8988T (cell line): ENCODE measurements at places on chromosomes 6 and 20.

DNA sequence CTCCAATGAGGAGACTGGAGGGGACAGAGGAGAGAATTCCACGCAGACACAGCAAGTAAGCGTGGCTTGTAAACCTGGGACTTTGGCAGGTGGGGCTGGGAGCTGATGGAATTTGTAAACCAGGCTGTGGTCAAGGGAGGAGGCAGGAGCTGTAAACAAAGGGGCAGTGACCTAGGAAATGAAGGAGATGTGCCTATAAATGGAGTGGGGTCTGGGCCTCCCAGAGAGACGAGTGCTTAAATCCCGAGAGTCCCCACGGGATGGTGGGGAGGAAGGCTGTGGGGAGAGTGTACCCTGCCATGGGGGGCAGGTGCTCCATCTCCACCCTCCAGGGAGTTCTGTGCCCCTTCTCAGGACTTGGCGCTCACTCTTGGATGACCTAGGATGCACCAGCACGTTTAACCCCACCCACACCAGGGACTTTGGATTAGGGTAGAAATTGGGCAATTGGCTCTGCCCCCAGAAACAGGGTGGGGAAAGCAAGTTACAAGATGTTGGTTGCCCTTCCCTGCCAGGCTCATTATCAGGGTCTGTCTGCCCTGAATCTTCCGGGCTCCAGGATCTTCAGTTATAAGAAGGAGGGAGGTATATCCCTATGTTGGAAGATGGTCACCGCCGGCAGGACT is 4.0 kb upstream of the DHX16 start:
- no peak for DNase-seq

- DNase-seq = no peak
These were observed 7.9 kb upstream of the NELFCD start for GRCh38 chr20:58973179-58973578.

DNA sequence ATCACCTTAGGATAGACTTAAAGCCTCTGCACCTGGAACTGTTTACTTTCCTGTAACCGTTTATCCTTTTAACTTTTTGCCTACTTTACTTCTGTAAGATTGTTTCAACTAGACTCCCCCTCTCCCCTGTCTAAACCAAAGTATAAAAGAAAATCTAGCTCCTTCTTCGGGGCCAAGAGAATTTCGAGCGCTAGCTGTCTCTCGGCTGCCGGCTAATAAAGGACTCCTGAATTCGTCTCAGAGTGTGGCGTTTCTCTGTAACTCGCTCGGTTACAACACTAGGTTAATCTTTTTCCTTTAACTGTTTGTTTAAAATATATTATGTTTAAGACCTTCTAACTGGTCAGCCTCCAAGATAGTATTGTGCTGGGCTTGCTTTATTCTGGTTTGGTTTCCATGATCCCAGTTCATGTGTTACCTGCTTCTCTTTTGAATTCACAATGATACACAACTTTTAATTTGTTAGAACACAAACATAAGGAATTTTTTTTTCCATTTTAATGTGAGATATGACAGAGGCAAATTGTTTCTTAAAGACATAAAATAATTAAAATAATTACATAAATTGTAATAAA is 8.7 kb upstream of the NQO2 start:
- no peak for DNase-seq

GRCh38 chr6:37306624-37307222 is 47.1 kb upstream of the RNF8 start:
- DNase-seq = no peak

- no peak for DNase-seq
These were observed 33.0 kb downstream of the FRMD1 start for GRCh38 chr6:168045706-168046620.

GRCh38 chr6:32685603-32686002 is 19.1 kb upstream of the HLA-DQB1 start:
- DNase-seq = no peak

DNA sequence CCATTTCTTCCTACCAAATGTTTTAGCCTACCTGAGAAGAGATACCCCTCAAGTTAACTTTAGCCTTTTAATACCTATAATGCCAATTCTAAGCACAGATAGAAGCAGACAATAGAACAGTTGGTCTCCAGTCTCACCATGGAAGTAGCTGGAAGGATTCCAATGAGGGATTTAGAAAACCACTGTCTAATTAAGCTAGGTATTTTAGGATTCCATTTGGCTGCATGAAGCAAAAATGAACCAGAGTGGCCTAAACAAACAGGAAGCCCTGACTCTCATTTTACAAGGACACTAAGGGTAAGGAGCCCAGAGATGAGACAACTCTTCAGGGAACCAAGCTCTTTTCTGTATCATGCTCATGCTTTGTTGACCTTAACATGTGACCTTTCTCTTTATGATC is 199.2 kb downstream of the ALDH8A1 start:
- no peak for DNase-seq

DNA sequence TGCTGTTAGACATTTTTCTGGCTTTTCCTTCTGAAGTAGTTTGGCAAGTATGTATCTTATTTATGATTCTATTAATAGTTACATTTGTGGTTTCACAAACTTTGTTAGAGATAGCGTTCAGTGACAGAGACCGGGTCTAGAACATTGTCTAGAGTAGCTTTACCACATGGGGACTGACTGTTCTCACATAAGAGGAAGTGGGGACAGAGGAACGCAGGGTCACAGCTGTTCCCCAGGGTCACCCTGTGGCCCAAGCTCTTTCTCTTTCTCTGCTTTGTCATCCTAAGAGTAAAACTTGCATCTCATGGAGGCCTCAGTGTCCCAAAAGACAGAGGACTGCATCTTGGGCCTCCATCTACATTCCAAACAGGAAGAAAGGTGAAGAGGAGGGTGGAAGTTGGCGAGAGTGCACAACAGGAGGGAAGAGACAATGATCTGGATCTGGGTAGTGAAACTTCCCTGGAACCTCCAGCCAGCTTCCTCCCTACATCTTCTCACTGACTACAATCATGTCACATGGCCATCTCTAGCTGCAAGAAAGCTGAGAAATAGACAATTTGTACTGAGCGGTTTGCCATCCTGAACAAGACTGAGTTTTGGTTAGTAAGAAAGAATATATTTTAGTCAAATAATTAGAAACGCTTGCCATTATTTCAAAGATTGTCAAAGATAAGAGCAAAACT is 645.8 kb upstream of the ARID1B start:
- DNase-seq = no peak

DNA sequence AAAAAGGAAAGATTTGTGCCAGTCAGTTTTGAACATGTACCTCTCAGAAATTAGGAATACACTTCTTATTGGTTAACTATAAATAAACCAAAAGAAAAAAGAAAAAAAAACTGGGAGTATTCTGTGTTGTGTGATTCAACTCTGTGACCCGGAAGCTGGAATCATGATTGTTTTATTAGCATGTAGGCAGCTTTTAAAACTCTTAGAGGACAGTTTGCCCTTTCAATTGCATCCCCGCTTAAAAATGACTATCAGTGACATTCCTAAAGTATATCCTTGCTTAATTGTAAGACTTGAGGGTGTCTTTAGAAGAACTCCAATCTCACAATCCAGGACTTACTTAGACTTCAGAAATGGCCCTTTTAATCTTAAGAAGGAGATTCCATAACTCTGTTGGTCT is 29.1 kb upstream of the TENT5A start:
- no peak for DNase-seq

- no peak for DNase-seq
These were observed 35.1 kb upstream of the MAP3K4 start for GRCh38 chr6:160956300-160957035.

- no peak for DNase-seq
These were observed 222.3 kb downstream of the IBTK start for GRCh38 chr6:82025271-82025670.

GRCh38 chr6:15254070-15254975 is 8.5 kb downstream of the JARID2 start:
- no peak for DNase-seq

- DNase-seq = no peak
These were observed 177.5 kb downstream of the CDC5L start for GRCh38 chr6:44564906-44565524.

GRCh38 chr20:1533059-1533458 is 24.4 kb downstream of the SIRPD start:
- no peak for DNase-seq

- no peak for DNase-seq
These were observed 32.6 kb downstream of the BMP6 start for GRCh38 chr6:7758456-7758855.

DNA sequence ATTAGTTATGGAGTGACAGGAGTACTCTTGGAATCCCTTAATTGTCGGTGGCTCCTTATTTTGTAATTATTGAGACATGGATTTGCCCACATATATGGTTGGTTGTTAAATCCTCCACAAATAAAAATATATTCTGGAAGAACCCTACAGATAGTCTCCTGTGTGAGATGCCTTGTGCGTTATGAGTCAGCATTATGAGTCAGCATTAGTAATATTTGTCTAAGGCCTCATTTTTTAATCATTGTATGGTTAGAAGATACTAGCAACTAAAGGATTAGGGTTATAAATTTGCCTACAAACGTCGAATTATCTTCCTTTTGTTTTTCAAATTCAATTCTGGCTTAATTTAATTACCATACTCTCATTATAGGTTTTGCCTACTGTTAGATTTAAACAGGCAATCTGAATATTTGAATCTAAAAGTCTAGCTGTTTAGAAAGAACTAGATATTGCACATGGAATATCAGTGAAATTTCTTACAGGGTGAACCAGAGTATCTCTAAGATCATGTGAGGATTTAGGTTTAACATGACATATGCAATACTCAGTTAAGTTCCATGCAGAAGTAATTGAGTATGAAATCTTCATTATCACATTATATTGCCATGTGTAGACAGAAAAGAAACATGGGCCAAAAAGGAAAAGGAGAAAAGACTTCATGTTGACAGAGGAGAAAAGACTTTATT is 5.9 kb downstream of the C6orf58 start:
- DNase-seq = no peak

DNA sequence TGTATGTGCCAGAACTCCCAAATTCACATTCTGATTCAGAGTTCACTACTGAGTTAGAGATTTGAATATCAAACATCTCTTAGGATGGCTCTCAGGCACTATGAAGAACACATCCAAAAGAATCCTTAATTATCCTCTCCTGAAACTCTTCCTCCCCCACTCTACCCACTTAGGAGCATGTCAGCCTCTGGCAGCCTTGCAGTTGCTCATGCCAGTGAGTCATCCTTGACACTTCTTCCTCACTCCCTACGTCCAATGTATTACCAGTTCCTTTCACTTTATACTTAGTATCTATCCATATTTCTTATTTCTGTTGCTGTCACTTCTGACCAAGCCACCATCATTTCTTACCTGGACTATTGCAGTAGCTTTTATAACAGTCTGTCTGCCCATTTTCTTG is 192.0 kb upstream of the IMPG1 start:
- no peak for DNase-seq

DNA sequence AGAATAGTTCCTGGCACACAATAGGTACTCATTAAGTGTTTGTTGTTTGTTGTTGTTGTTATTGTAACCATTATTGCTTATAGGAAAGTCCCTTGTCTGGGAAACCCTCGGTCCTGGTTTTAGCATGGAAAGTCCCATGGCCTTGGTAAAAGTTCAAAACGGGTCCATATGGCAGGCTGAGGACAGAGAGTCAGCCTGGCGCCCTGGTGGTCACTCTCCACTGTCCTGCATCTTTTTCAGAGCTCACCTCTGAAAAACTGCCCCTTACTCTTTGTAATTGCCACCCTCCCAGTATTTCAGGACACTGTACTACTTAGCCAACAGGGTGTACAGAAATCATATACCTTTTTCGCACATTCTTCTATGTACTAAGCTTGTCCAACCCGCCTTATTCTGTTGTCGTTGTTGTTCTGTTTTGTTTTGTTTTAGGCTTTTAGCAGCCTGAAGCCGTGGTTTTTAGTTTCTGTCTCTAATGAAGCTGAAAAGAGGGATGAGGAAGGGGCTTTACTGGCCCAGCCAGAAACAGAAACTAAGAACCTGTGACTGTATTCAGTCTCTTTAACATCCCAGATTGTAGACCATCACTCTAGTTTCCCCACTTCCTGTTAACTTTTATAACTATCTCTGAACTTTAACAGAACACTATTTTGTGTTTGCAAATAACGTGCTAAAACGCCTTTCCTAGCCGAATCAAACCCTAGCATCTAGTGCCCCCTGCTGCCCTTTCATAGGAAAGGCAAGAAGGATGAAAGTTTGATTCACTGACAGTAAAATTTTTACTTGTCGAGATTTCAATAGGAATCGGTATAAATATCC is 7.6 kb upstream of the TMEM14A start:
- DNase-seq = no peak

GRCh38 chr20:43901296-43901695 is 13.4 kb upstream of the TOX2 start:
- DNase-seq = no peak

DNA sequence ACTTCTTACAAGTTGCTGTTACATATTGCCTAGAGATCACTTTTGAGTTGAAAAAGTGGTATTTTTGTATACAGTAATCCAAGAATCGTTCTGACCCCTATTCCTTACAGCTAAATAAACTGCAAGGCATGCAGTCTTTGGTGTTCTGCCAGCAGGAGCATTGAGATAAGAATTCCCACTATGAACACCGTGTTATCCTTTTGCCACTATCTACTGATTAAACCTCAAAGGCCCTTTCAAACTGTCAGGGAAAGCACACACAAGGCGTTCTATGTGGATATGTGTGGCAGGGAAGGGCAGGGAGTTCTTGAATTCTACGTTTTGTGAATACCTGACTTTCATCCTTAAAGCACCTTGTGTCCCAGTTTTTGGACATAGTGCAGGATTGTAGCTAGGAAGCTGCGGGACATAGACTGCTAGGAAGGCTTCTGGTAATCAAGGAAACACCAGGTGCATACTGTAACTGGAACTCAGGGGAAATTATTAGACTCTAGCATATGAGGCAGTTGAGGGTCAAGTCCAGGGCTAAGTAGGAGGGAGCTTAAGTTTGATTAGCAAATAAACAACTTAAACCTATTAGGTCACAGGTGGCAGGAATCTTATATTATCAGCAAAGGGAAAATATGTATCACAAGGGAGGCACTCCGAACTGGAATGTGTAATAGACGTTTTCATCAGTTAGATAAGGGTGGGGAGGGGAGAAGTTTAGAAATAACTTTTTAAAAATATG is 506.6 kb downstream of the RNF144B start:
- DNase-seq = no peak
